ENCODE measurements at places on chromosomes 16 and 17. TPM values are rescaled to one million over a fixed set of nuclear protein-coding genes. Genes with fewer than 3 reads are reported as not detected.

DNA sequence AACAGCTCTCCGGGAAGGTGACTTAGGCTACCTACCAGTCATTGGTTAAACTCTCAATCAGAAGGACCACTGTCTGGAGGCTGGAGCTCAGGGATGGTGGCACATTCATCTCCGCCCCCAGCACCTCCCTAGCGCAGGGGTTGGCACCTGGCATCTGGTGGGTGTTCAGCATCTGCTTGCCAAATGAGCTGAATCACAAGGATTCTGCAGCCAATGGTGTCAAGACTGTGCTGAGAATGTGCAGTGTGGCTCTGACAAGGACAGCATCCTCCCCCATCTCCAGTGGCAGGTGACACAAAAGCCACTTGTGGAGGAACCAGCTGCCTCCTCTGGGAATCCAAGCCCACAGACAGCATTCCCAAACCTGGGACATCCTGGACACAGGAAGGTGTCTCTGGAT lies 35.2 kb downstream of the PLXDC1 start:
- H3K36me3 ChIP-seq: no peaks in the 10 kb centered on the region
- no peak overlapping the region for H3K4me3 ChIP-seq
- H3K4me1 ChIP-seq: no peaks in the 10 kb centered on the region
- H3K27ac ChIP-seq: no peak overlapping the region
- no peaks in the 10 kb centered on the region for H3K27me3 ChIP-seq

- DNase-seq: peak; percentile 73
- H3K27ac ChIP-seq: peak overlapping the region; percentile 92
- peaks cover 74% of the 10 kb centered on the region for H3K36me3 ChIP-seq
- no peaks in the 10 kb centered on the region for H3K27me3 ChIP-seq
Measured at GRCh38 chr17:80892900-80893603, 98.6 kb upstream of the CHMP6 start.

DNA sequence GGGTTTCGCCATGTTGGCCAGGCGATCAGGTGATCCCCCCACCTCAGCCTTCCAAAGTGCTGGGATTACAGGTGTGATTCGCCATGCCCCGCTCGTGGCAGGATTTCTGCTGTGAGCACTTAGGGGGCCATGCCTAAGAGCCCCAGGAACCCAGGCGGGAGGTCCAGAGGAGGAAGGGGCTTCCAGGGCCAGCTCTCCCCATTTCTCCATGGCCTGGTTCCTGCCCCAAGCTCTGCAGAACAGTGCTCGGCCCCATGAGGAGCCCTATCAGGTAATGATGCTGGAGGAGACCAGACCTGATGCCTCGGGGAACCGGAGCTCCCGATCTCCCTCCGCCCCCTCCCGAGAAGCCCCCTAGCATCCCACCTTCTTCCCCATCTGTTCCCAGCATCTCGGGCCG lies 53.6 kb downstream of the RMI2 start:
- no peak overlapping the region for H3K27ac ChIP-seq
- no peak for DNase-seq
- no peaks in the 10 kb centered on the region for H3K4me1 ChIP-seq
- H3K4me3 ChIP-seq: no peak overlapping the region

KRTAP4-5 gene
- not detected for total RNA-seq

- H3K4me1 ChIP-seq: peaks cover 5% of the 10 kb centered on the region
- DNase-seq: peak; percentile 89
- H3K36me3 ChIP-seq: no peaks in the 10 kb centered on the region
- H3K27me3 ChIP-seq: peaks cover 3% of the 10 kb centered on the region
- H3K4me3 ChIP-seq: peak overlapping the region; percentile 66
- no peak overlapping the region for H3K27ac ChIP-seq
Measured at GRCh38 chr17:34637548-34638525, 58.5 kb downstream of the TMEM132E start.

GRCh38 chr17:77465358-77466041 lies 324.7 kb downstream of the SEC14L1 start:
- peaks cover 82% of the 10 kb centered on the region for H3K4me1 ChIP-seq
- DNase-seq: peak; percentile 91
- H3K4me3 ChIP-seq: peak overlapping the region; percentile 60

Data from activated CD8-positive, alpha-beta T cell treated with anti-CD3 and anti-CD28 coated beads for 36 hours (primary cell).